ENCODE measurements at places on chromosomes 11 and 22. TPM values are rescaled to one million over a fixed set of nuclear protein-coding genes. Genes with fewer than 3 reads are reported as not detected.

OR10AG1 gene
- not detected for total RNA-seq

FBLN1 gene
- 42.2 TPM for total RNA-seq

CDHR5 gene
- total RNA-seq, result 0.12 TPM

CASP4 gene
- total RNA-seq, result 20.7 TPM

BIK gene
- total RNA-seq, result 7.2 TPM

DNA sequence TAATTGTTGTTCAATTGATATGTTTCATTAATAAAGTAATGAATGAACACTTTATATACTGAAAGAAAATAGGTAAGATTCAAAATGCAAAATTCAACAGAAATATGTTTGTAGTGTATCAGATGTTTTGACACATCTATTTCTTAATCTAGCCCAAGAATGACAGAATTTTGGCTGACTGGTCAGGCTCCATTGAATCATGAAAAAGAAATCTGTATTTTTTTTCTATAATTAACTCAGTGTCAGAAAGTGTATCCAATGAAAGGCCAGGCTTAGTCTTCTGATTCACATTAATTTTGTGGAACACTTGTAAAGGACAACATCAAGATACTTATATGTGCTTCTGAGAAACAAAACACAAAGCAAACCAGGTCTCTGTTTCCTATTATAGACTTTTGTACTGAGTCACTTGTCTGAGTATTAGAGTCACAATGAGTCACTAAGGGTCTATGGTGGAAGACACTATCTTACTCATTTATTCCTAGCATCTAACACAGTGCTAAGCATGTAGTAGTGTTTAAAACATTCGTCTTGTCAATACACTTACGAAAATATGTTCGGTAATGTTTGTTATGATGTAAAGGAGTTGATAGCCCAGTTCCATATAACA lies 297.7 kb upstream of the CCDC90B start:
- no peaks in the 10 kb centered on the region for H3K27me3 ChIP-seq
- H3K4me1 ChIP-seq, result no peaks in the 10 kb centered on the region
- no peak for DNase-seq
- H3K36me3 ChIP-seq, result no peaks in the 10 kb centered on the region
- no peak overlapping the region for H3K27ac ChIP-seq

GRCh38 chr11:1754376-1755150 lies 4.2 kb upstream of the IFITM10 start:
- H3K4me1 ChIP-seq, result peaks cover 31% of the 10 kb centered on the region
- no peak overlapping the region for H3K27ac ChIP-seq
- no peaks in the 10 kb centered on the region for H3K36me3 ChIP-seq
- no peak overlapping the region for H3K4me3 ChIP-seq
- no peak for DNase-seq

DNA sequence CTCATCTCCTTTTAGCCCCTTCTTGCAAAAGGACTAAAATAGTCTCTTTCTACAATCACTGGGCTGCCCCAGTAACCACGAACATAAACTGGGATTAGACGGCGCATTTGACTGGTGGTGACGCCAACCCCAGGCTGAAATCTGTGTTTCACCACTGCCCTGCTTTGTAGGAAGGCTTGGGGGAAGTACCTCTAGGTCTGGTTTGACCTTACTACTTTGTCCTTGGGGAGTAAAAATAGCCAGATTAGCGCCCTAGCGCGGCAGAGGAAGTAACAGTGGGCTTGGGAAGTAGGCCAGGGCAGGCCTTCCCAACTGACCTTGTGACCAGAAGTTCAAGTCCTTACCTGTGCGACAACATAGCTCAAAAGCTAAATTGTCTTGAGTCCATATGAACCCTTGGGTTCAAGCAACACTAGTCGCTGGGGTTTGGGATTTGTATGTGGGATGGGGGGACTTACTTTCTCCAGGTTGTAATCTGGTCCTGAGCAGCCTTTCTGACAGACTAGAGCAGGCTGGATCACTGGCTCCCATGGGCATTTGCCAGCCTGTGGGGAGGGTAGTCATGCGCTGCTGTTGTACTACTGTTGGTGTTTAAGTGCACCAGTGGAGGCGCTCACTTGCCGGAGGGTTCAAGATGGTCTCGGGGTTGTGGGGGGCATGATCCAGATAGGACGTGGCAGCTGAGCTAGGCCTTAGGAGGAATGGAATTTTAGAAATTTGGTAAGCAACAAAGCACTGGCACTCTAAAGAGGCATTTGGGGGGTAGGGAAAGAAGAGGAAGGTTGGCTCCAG lies 953 bp upstream of the PACS1 start:
- H3K27me3 ChIP-seq, result no peaks in the 10 kb centered on the region
- H3K4me3 ChIP-seq, result peak overlapping the region; percentile 94
- peak overlapping the region; percentile 87 for H3K27ac ChIP-seq
- H3K36me3 ChIP-seq, result no peaks in the 10 kb centered on the region

- no peak overlapping the region for H3K27ac ChIP-seq
- H3K36me3 ChIP-seq, result no peaks in the 10 kb centered on the region
- H3K4me3 ChIP-seq, result no peak overlapping the region
- H3K27me3 ChIP-seq, result no peaks in the 10 kb centered on the region
- no peaks in the 10 kb centered on the region for H3K4me1 ChIP-seq
Measured at GRCh38 chr11:109734566-109734965, 312.6 kb downstream of the C11orf87 start.

GRCh38 chr11:66639066-66639813 lies 737 bp downstream of the RBM4 start:
- H3K27ac ChIP-seq, result peak overlapping the region; percentile 97
- H3K36me3 ChIP-seq, result no peaks in the 10 kb centered on the region
- peak; percentile 58 for DNase-seq
- no peaks in the 10 kb centered on the region for H3K27me3 ChIP-seq

GRCh38 chr11:10382518-10382917 lies 72.5 kb upstream of the AMPD3 start:
- H3K27me3 ChIP-seq, result no peaks in the 10 kb centered on the region
- DNase-seq, result no peak
- H3K4me1 ChIP-seq, result peaks cover 19% of the 10 kb centered on the region
- H3K36me3 ChIP-seq, result no peaks in the 10 kb centered on the region

DNA sequence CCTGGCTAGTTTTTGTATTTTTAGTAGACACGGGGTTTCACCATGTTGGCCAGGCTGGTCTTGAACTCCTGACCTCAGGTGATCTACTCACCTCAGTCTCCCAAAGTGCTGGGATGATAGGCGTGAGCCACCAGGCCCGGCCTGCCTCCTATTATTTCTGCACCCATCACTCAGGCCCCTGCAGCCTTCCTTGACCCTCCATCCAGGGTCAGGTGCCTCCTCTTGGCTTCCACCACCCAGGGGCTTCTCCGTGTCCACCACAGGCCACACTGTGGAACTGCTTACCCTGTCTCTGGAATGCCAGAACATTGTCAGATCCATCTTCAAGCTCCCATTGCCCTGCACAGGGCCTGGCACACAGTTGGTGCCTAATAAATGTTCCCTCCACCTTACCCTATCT lies 75.4 kb upstream of the RTL6 start:
- H3K27me3 ChIP-seq, result no peaks in the 10 kb centered on the region
- H3K36me3 ChIP-seq, result no peaks in the 10 kb centered on the region
- peaks cover 4% of the 10 kb centered on the region for H3K4me1 ChIP-seq
- peak; percentile 1 for DNase-seq

- H3K27me3 ChIP-seq, result no peaks in the 10 kb centered on the region
- H3K27ac ChIP-seq, result peak overlapping the region; percentile 59
- peaks cover 21% of the 10 kb centered on the region for H3K4me1 ChIP-seq
- no peaks in the 10 kb centered on the region for H3K36me3 ChIP-seq
- no peak for DNase-seq
- H3K4me3 ChIP-seq, result no peak overlapping the region
Measured at GRCh38 chr11:43555186-43555585, 125.4 kb upstream of the HSD17B12 start.

DNA sequence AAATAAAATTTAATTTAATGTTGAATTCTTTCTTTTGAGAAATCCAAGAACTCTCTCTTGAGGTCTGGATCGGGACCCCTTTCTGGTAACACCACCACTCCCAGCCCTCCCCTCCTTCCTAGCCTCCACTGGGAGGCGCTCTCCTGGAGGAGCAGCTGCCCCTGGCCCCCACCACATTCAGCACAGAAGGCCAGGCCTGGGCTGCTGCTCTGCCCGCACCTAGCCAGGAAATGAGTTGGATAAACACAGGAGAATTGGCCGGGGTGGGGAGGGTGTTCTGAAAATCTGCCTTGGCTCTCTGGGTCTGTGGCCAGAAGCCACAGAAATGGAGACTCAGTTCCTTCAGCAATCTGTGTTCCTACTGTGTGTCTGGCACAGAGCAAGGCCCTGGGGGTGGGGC lies 31.2 kb downstream of the C22orf42 start:
- no peaks in the 10 kb centered on the region for H3K36me3 ChIP-seq
- H3K4me3 ChIP-seq, result no peak overlapping the region
- H3K4me1 ChIP-seq, result no peaks in the 10 kb centered on the region
- DNase-seq, result no peak
- H3K27ac ChIP-seq, result no peak overlapping the region

DNA sequence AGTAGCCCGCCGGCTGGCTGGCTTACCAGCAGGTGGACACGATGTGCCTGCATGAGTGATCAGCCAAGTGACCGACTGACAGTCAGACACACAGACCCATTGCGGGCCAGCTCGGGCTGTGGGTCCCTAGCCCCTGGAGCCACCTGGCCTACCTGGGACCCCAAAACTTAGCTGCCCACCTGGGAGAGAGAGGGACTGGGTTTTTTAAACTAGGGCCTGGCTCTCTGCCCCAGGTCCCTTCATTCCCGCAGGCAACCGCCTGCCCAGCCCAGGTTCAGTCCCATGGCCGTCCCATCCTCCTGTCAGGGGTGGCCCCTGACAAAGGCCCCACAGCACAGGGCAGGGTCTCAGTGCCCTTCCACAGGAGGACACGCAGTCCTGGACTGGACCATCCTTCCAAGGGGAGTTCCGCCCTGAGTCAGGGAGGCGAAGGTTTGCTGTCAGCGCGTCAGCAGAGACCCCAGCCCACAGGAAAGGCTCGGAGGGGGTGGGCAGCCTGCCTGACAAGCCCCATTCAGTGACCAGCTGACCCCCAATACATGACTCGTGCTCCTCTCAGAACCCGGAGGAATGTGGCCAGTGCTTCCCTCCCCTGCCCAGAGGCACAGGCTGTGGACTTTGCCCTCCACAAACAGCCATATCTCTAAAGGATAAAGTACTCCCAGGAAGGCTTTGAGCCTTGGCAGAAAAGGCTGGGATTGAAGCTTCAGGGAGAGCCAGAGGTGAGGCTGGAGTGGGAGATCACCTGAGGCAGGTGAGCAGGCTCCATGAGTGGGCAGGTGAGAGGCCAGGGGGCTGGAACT lies 8.4 kb downstream of the SLCO2B1 start:
- no peak overlapping the region for H3K27ac ChIP-seq
- no peaks in the 10 kb centered on the region for H3K36me3 ChIP-seq
- H3K27me3 ChIP-seq, result no peaks in the 10 kb centered on the region
- no peak for DNase-seq
- H3K4me3 ChIP-seq, result no peak overlapping the region

DNA sequence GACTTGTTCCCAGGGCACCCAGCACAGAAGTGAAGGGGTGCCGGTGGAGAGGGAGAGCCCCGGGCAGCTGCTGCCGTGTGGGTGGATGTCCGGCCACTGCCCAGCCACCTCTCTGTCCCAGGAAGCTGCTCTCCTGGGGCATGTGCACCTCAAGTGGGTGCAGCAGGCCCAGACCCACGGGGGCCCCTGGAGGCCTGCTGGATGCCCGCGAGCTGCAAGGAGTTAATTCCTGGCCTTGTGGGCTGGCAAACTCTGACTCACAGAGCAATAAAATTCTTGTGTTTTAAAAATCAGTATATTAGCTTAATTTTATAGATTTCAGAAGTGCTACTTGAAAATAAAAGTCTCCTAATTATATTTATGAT lies 37.4 kb upstream of the KCNQ1OT1 start:
- no peaks in the 10 kb centered on the region for H3K27me3 ChIP-seq
- H3K4me3 ChIP-seq, result no peak overlapping the region
- H3K36me3 ChIP-seq, result no peaks in the 10 kb centered on the region
- no peak overlapping the region for H3K27ac ChIP-seq

- no peaks in the 10 kb centered on the region for H3K36me3 ChIP-seq
- no peak for DNase-seq
- no peaks in the 10 kb centered on the region for H3K27me3 ChIP-seq
- no peaks in the 10 kb centered on the region for H3K4me1 ChIP-seq
Measured at GRCh38 chr22:22462813-22463567, 45.6 kb downstream of the ZNF280B start.

- no peak overlapping the region for H3K27ac ChIP-seq
- no peaks in the 10 kb centered on the region for H3K27me3 ChIP-seq
- no peak for DNase-seq
- peaks cover 23% of the 10 kb centered on the region for H3K4me1 ChIP-seq
- H3K36me3 ChIP-seq, result no peaks in the 10 kb centered on the region
Measured at GRCh38 chr22:20017622-20017958, 967 bp upstream of the ARVCF start.

- H3K36me3 ChIP-seq, result no peaks in the 10 kb centered on the region
- no peak for DNase-seq
- H3K4me3 ChIP-seq, result no peak overlapping the region
- H3K4me1 ChIP-seq, result no peaks in the 10 kb centered on the region
Measured at GRCh38 chr22:22380098-22381030, 128.2 kb downstream of the ZNF280B start.

DNA sequence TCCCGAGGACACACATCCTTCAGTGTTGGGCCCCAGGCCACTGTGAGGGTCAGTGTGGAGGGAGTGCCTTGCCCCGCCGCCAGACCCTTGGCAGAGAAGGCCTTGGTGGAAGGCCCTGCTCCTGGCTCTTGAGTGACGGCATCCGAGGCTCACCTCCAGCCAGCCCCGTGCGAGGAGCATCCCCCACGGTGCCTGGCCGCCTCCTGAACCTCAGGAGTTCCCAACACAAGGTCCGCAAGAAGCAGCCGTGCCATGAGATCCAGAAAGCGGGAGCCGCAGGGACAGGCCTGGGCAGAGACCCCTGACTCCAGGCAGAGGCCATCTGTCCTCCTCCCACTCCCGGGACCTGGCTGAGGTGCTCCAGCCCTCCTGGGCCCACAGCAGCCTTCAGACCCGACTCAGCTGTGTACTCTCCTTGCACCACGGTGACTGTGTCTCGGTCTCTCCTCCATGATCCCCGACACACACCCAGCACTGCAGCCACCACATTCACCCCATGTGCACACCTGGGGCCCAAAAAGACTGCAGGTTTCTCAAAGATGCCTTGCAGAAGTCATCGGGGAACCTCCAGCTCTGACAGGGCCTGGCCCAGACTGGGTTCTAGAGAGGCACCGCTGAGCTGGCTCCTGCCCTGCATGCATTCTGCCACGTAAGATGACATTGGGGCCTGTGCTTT lies 870.2 kb downstream of the BRD1 start:
- H3K36me3 ChIP-seq, result no peaks in the 10 kb centered on the region
- H3K4me1 ChIP-seq, result no peaks in the 10 kb centered on the region
- no peaks in the 10 kb centered on the region for H3K27me3 ChIP-seq
- peak; percentile 4 for DNase-seq

DNA sequence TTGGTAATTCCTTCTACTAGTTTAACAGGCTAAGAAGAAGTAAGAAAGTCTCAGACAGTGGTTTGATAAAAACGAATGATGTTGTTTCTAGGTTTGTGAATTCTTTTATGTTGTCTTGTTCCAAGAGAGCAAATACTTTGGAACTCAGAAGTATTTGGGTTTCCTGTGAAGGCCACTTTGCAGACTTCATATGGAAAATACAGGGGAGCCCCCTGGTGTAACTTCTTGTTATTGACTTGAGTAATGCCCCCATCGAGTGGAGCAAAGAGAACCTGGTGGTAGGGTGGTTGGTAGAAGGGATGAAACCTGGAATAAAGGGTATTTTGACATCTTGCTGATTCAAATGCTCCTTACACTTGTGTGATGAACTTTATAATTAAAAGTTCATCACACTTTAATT lies 40.0 kb upstream of the PTH start:
- H3K36me3 ChIP-seq, result no peaks in the 10 kb centered on the region
- H3K27ac ChIP-seq, result no peak overlapping the region
- H3K4me1 ChIP-seq, result no peaks in the 10 kb centered on the region
- no peak overlapping the region for H3K4me3 ChIP-seq
- H3K27me3 ChIP-seq, result no peaks in the 10 kb centered on the region

GRCh38 chr11:32334822-32335221 lies 100.5 kb downstream of the WT1 start:
- H3K27me3 ChIP-seq, result no peaks in the 10 kb centered on the region
- peak overlapping the region; percentile 22 for H3K27ac ChIP-seq
- H3K4me3 ChIP-seq, result no peak overlapping the region
- peak; percentile 53 for DNase-seq
